Brain (organoid and tissue), 16 donors: ENCODE measurements at places on chromosomes 2 and 18.
A peak's percentile ranks its signal among the peaks of the same experiment; 100 is the strongest.

- DNase-seq = peak; percentile 60
These were observed 77.4 kb downstream of the DYSF start for GRCh38 chr2:71530641-71531332.

DNA sequence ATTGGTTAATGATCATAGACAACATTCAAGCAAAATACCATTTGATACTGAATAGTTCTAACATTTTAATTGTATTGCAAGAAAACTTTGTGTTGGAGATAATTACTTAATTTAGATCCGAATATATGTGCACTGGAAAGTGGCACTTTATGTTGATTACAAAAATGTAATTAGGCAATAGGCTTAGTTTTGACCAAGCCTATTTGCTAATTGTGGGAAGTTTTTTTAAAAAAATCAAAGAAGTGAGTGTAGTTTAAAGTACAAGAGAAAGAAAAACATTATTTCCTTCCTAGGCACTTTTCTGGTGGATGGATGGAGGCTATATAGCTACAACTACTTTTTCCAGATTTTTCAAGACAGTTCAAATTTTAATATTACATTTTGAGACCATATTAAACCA, 18.3 kb upstream of the PELI1 start:
- DNase-seq = no peak

DNA sequence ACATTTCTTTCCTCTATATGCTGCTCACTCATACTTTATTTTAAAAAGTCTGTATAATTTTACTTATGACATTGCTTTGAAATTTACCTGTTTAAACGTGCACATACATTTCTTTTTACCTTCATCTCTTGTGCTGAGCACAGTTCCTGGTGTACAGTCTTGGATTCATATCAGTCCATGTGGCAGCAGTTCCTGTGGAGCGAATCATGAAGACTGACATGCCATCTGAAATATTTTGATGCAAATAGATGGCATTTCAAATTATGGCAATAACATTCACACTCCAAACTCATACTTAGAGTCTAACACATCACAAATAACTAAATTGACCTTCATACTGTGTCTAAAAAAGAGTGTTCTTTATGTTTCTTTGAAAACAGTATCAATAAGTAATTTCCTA, 90.3 kb upstream of the CDH2 start:
- DNase-seq = no peak

DNA sequence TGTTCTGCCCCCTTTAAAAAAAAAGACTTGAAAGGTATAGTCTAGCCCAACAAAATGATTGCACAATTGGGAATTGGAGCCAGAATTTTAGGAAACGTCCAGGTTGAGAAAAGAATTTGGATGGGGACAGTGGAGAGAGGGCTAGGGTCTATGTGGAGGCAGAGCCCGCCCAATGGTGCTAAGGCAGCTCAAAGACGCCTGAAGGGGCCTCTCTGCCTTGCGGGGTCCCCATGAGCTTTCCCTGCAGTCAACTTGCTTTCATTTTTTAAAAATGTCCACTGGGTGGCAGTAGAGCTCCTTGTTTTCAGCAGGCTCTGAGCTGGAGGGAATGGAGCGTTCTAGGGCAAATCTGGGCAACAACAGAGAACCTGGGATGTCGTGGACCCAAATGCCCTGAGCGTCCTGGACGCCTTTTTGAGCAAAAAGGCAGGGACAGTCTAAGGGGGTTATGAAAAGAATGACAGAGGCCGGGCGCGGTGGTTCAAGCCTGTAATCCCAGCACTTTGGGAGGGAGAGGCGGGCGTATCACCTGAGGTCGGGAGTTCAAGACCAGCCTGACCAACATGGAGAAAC, 40.2 kb upstream of the ITM2C start:
- DNase-seq = peak; percentile 93

DNA sequence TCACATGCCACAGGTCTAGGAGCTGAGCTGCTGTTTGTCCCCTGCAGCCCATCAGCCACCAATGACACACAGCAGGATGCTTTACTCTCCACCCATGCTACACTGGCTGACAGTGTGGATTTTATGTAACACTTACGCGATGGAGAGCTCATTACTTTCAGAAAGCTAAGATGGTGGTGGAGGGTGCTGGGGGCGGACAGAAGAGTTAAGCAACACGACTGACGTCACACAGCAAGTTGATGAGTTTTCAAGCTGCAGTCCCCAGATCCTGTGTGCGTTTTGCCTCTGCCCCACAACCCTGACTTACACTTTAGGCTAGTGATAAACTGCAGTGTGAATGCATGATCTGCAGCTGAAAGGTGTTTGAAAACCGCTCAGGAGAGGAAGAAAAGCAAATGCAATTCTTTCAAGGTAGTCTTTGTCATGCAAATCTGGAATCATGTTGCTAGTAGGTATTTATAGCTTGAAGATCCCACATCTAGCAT, 42.4 kb downstream of the MRPS5 start:
- DNase-seq = no peak

GRCh38 chr18:8469544-8470130, 139.6 kb upstream of the RAB12 start:
- peak; percentile 62 for DNase-seq

DNA sequence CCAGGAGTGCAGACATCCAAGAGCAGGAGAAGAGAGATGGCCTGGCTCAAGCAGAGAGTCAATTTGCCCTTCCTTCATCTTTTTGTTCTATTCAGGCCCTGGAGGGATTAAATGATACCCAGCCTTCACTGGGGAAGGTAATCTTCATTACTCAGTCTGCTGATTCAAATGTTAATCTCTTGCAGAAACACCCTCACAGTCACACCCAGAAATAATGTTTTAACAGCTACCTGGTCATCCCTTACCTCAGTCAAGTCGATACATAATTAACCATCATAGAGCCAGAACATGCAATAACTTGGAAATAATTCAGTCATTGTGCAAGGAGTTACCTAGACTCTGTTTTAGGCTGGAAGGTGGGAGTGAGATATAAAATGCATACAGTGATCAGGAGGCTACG, 163.7 kb upstream of the TNP1 start:
- no peak for DNase-seq

DNA sequence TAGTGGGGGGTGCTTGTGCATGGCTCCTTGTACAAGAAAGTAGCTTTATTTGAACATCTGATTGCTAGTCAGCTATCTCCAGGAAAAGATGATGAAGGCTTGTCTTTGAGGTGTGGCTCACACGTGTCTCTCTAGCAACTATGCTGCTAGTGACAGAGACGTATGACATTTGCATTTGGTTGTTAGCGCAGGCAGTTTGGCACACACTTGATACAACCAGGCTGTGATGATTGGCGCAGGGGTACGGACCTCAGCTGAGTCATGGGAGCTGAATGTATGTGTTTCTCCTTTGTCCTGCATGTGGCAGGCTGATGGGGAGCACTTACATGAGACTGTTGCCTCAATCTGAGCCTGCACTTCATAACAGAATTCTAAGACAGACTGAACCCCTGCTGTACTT, 29.6 kb downstream of the PTCD3 start:
- DNase-seq = no peak

DNA sequence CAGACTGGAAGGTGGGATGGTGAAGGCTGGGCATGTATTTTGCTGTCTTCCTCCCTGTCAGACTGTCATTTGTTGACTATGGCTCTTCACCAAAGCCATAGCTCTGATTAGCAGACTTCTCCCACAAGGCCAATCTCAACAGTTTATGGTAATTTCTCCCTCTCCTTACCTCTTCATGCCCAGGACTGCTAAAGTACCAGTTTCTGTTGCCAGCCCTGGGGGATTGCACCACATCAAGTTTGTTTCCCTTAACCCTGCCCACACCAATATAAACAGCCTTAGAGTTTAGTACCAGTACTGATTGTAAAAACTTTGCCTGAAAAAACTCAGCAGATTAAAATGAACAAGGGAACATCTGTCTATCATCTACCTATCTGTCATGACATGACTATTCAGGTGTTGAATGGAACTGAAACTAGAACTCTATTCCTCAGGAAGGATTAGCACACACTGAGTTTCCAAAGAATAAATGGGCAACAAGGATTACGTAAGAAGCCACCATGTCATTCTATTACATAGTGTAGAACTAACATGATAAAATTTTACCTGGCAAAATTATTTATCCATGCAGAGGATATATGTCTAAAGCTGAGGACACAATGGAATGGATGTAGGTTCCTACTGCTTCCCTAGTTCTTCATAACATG, 13.7 kb downstream of the FEZ2 start:
- DNase-seq = no peak

- DNase-seq = no peak
These were observed 162.9 kb upstream of the SIX2 start for GRCh38 chr2:45172142-45172541.

DNA sequence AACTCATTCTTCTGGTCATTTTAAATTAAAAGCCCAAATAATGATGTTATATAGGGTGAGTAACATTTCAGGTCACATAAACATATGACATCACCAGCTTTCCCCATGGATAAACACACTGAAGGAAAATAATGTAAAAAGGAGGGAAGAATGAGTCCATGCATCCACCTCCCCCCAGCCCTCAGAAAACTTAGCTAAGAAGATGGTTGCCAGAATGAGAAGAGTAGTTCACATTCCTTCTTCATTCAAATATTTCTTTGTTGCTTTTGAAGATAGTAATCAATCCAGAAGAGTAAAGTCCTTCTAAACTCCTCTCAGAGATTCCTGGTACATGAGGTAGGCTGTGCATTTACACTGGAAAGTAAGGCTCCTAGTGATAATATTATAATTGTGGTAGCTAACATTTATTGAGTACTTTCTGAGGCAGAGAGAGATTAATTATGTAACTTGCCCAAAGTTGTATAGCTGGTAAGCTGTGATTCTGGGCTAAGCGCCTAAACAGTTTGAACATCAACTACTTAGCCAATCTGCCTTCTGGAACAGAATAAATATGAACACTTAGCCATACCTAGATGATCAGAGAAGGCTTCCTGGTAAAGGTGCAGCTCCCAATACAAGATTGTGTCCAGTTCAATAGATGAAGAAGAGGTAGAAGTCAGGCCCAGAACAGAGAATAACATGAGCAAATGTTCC, 256.7 kb upstream of the FN1 start:
- DNase-seq = no peak

DNA sequence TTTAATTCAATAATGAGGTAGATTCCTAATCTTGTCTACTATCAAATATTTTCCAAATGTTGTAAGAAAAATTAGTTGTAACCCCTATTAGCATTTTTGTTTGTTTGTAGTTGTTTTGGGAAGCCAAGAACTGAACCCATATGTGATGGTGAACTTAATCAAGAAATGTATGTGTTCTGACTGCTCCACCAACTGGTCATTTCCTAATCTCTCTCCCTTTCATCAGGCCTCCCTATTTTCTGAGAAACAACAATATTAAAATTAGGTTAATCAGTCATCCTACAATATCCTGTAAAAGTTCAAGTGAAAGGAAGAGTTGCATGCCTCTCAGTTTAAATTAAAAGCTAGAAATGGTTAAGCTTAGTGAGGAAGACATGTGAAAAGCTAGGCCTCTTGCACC, 504.0 kb downstream of the EPHA4 start:
- no peak for DNase-seq

DNA sequence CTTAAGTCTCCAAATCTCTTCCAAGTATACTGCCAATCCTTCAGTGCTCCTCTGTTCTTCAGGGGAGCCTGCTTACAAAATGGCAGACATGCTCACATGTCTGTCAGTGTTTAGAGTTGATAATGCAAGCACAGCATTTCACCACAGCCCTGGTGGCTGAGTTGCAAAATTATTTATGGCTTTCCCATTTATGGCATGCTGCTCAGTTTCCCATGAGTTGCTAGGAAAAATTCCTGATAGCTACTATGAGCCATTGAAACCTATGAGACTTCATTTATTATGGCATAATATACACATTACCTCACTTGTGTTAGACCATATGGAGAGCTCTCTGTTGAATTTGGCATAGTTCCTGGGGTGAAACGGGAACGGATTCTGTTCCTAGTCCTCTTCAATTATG, 448.7 kb upstream of the TCF4 start:
- DNase-seq = peak; percentile 77

- no peak for DNase-seq
These were observed 10.6 kb upstream of the ATG16L1 start for GRCh38 chr2:233240897-233241296.

- DNase-seq = no peak
These were observed 10.7 kb downstream of the KIF1A start for GRCh38 chr2:240809276-240809675.

- peak; percentile 71 for DNase-seq
These were observed 186.5 kb upstream of the FANCL start for GRCh38 chr2:58427572-58428095.

GRCh38 chr2:113826346-113827285, 63.3 kb upstream of the ACTR3 start:
- DNase-seq = no peak

DNA sequence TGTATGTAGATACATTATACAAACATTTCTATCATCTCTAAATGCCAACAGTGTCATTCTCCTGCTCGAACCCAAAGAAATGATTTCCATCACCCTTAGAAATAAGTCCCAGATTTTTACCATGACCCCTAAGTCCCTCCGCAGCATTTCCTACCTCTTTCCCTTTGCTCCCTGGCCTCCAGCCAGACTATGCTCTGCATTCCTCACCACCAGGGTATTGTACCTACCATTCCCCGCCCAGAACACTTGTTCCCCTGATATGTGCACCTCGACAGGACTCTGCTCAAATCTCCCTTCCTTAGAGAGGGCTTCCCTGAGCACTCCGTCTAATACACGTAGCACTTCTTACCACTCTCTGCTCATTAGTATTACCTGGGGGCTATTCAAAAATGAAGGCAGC, 630.2 kb downstream of the ARHGAP15 start:
- DNase-seq = no peak

DNA sequence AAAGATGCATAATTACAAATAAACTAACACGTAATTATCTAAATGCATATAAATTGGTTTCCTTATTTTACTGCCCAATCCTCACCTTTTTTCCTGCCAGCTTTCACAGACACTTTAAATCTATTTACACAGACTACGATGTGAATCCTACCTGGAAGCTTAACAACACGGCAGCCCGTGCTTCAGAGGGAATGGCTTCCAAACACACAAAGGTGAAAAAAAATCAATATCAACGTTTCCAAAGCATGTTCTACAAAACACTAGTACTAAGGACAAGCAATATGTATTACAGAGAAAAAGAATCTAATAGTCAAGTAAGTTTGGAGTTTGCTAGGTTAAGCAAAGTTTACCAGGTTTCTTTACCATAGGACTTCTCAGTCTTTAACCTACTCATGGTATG, 4.4 kb downstream of the MAP4K3 start:
- no peak for DNase-seq
